ENCODE measurements at places on chromosomes 12 and 14.

DNA sequence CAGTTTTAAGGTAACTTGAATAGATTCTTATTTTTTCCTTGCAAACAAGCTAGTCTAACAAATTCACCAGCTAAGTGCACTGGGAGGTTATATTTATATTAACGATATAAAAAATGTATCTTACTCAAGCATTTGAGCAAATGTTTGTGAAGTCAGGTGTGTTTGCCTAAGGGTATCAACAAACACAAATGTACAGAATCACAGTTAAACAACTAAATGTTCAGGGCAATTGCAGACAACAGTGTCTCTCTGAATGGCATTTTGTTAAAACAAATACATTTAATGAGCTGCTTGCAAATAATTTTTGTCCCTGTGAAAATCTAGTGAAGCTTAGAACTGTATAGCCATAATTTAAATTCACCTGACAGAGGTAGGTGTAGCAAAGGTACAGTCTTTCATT is 28.2 kb upstream of the FLRT2 start:
- no peak for DNase-seq

DNA sequence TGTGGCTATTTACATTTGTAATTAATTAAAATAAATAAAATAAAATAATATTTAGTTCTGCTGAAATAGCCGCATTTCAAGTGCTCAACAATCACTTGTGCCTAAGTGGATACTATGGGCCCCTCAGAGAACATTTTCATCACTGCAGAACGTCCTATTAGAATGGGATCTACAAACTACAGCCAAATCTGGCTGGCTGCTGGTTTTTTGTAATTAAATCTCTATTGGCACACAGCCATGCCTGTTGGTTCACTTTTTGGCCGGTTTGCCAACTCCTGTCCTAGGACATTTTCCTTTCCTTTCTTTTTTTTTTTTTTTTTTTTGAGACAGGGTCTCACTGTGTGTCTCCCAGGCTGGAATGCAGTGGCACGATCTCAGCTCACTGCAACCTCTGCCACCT is 9.8 kb downstream of the CCDC63 start:
- DNase-seq, result no peak

- no peak for DNase-seq
Observed at GRCh38 chr12:67535176-67535575, 113.4 kb upstream of the DYRK2 start.

DNA sequence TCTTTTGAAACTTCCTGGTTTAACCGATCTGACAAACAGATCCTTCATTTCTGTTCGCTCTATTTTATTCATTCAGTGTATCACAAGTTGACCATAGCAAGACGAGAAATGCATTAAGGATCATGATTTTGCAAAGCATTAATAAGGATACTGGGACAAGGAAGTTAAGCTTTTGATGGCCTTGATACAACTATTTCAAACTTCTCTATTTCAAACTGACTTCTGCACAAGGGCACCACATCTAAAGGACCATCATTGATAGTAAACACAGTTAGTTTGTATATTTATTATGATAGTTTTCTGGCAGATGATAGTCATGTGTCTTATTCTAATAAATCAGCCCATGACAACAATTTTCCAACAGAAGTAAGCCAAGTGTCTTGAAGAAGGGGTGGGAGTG is 25.8 kb upstream of the PLXNC1 start:
- no peak for DNase-seq

DNA sequence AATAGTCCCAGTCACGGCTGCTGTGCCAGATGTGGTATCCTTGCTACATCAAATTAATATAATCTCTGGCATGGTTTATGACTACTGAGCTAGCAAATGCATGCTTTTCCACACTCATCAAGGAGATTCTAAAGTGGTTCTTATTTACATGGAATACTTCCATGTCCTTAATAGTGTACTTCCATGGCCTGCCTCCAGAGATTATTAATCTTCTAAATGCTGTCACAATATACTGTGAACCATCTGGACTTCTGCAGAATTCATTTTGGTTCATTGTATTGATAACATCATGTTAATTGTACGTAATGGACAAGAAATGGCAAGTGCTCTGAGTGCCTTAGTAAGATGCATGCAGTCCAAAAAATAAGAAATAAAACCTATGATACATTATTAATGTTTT is 230.8 kb downstream of the NUAK1 start:
- DNase-seq, result no peak

DNA sequence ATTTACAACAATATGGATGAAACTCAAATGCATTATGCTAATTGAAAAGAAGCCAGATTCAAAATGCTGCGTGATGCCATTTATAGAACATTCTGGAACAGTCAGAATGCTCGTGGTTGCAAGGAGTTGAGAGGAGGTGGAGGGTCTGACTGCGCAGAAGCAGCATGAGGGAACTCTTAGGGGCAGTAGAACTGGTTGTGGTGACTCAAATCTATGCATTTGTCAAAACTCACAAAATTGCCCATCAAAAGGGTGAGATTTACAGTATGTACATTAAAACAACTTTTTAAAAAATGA is 113.7 kb upstream of the PDZRN4 start:
- DNase-seq, result no peak

GRCh38 chr14:23069413-23069806 is 12.1 kb upstream of the CDH24 start:
- DNase-seq, result no peak

GRCh38 chr12:107782067-107782466 is 7.6 kb downstream of the ASCL4 start:
- no peak for DNase-seq

DNA sequence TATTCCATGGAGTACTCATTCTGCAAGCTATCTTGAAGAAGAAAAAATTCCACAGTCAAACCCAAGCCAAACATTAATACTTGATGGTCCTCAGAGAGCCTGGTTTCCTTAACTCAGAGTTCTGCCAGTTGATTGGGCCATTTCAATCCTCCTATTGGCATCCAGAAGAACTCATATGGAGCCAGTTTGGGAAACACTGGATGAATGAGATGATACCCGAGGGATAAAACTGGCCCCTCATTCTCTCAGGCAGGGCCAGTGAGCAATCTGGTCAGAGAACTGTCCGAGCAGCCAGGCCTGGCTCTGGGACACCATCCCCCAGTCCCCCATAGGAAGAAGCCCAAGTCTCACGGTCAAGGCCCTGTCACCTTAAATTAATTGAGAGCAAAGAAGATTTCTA is 48.8 kb downstream of the NUAK1 start:
- no peak for DNase-seq

GRCh38 chr12:120536064-120536791 is 2.1 kb downstream of the RNF10 start:
- DNase-seq, result peak; percentile 47

All from activated CD4-positive, alpha-beta T cell treated with anti-CD3 and anti-CD28 coated beads, Interleukin-2, amount 50 U/mL, for 16 hours (primary cell).